ENCODE measurements at places on chromosomes 5 and 9.

DNA sequence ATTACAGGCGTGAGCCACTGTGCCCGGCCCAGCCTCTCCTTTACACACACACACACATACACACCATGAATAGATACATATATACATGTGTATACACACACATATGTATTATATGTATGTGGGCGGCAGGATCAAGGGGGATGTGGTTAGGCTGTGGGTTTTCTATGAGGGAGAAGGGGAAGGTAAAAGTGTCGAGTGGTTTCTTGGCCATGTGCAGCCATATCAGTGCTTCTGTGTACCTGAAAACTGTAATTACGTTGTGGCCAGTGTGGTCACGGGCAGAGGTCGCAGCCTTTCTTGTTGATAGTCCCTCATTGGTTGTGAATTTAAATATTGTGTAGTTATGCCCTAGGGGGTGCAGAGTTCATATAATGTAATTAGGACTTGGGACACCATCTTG lies 16.5 kb downstream of the CDK20 start:
- DNase-seq, result no peak

- DNase-seq, result no peak
Observed at GRCh38 chr5:117667105-117667504, 1092.5 kb upstream of the SEMA6A start.

- DNase-seq, result no peak
Observed at GRCh38 chr5:143271431-143271830, 132.1 kb downstream of the NR3C1 start.

DNA sequence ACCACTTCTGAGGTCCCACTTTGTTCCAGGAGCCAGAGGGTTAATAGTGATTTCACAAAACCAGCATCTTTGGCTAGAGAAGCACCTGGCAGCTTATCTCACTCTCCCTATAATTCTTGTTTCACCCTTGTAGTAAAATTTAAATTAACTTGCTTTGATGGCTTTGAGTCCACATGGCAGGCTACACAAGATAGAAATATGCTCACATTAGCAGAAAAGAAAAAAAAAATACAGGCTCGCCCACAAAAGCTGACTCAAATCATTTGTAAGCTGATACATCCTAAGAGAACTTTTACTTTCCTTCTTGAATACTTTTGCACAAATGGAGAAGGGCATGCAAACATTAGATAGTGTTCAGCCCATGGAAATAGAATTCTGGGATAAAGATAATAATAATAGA lies 36.2 kb downstream of the TNFSF15 start:
- no peak for DNase-seq

GRCh38 chr5:133681896-133682295 lies 69.6 kb upstream of the FSTL4 start:
- DNase-seq, result no peak

- no peak for DNase-seq
Observed at GRCh38 chr9:91245431-91246313, 116.0 kb downstream of the AUH start.

DNA sequence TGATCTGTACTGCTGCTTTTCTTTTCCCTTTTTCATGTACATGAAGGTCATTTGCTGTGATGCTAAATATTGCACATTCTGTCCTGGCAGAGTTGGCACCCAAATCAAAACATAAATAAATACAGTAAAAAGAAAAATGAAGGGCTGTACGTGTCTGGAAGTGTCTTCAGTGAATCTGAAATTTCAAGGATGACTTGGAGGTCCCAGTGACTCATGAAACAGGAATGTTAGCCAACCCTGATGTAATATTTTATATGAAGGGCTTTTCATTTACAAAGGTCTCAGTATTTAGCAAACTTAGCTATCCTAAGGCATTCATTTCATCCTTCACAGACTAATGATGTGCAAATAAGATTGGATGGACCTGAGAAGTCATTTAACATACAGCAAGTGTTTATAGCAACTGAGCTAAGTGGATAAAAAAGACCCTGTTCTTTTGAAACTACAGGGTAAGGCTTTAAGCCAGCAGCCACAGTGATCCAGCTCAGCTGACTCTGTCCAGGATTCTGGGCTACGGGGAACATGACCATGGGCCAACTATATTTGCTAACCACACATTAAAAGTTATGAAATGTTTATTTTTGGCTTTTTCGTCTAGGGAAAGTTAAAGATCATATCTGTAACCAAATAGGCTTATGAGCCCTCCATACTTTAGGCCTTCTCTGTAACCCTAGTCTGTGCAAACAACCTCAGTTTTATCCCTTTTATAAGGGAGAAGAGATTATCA lies 104.0 kb upstream of the DMRTA1 start:
- DNase-seq, result no peak

- no peak for DNase-seq
Observed at GRCh38 chr9:70040376-70040903, 3.2 kb upstream of the MAMDC2 start.

GRCh38 chr5:36059571-36060419 lies 6.9 kb downstream of the UGT3A2 start:
- no peak for DNase-seq

DNA sequence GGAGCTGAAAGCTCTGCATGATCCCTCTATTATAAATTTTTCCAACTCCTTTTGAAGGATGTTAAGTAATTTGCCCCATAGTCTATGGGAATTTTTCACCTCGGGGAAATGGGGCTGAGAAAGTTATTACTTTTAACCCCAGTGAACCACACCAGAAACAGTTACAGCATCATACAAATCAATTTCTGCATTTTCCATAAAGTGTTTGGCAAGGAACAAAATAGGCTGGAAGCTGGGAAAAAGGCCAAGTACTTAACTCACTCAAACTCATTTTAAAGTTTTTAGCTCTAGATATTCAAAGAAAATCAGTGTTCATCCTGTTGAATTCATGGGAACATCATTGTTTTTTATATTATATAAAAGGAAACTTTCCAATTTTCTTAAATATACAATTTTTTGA lies 160.9 kb downstream of the SH3GL2 start:
- DNase-seq, result no peak

- DNase-seq, result peak; percentile 31
Observed at GRCh38 chr9:137156567-137157375, 13.1 kb downstream of the LRRC26 start.

DNA sequence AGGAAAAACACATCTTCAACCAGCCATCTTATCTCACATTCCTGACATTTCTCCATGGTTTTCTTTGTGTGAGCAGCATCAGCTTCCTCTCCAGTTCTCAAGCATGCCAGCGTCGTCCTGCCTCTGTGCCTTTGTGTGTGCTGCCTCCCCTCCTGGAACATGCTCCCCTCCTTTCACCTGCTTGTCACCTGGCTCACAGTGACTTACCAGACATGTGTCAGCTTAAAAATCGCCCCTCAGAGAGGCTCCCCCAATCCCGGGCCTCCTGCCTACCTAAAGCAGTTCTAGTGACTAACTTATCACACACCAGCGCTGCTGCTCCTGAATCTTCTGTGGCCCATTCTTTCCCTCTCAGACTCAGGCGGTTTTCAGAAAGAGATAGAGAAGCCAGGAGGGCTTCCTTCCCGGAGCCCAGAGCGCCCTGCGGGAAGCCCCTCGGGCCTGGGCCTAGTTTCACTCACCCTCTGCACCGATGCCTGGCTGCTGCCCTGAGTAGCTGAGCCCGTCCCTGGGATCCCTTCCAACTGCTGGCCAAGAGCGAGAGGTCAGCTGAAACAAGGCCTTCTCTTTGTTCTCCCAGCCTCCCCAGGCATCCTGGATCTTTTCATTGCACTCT lies 51.1 kb upstream of the MVB12B start:
- no peak for DNase-seq

DNA sequence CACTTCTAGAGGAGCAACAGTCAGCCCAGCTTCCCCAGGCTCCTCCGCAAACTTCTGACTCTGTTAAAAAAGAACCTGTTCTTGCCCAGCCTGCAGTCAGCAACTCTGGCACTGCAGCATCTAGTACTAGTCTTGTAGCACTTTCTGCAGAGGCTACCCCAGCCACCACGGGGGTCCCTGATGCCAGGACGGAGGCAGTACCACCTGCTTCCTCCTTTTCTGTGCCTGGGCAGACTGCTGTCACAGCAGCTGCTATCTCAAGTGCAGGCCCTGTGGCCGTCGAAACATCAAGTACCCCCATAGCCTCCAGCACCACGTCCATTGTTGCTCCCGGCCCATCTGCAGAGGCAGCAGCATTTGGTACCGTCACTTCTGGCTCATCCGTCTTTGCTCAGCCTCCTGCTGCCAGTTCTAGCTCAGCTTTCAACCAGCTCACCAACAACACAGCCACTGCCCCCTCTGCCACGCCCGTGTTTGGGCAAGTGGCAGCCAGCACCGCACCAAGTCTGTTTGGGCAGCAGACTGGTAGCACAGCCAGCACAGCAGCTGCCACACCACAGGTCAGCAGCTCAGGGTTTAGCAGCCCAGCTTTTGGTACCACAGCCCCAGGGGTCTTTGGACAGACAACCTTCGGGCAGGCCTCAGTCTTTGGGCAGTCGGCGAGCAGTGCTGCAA lies 72.8 kb downstream of the NUP214 start:
- no peak for DNase-seq

DNA sequence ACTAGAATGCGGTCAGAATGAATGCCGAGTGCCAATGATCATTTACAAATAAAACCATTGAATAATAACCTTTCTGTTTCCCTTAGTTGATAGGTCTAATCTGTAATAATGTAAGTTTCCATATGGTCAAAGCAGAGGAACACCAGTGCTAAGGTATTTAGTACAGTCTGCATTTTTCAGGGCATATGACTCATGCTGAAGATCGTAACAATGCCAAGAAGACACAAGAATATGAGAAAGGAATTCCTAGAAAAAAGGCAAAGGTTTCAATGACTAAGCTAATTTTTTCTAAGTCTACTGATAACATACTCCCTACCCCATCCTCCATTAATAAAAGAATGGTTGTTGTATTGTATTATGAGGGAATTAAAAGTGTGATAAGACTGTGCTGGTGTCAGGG lies 2.8 kb downstream of the OR1L8 start:
- DNase-seq, result no peak

- DNase-seq, result no peak
Observed at GRCh38 chr9:137218754-137219271, 3.2 kb downstream of the RNF208 start.

DNA sequence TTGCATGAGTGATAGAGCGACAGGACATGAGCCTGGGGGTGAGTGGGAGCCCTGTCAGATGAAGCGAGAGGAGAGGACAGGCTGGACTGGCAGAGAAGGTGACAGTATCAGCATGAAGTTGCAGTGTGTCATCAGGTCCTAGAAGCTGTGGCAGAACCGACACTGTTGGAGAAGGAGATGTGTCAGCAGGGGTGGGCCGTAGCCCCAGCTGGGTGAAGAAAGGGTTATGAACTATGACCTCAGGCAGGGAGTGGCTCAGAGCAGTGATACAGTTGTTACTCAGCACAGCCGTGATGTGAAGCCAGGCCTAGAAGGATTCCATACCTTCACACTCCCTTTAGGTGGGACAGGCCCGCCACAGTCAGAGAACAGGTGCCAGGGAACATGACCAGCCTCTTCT lies 7.6 kb downstream of the PCYOX1L start:
- no peak for DNase-seq

GRCh38 chr9:113931140-113931539 lies 55.0 kb downstream of the ZNF618 start:
- DNase-seq, result no peak

GRCh38 chr5:54401515-54401914 lies 54.0 kb upstream of the HSPB3 start:
- DNase-seq, result no peak

DNA sequence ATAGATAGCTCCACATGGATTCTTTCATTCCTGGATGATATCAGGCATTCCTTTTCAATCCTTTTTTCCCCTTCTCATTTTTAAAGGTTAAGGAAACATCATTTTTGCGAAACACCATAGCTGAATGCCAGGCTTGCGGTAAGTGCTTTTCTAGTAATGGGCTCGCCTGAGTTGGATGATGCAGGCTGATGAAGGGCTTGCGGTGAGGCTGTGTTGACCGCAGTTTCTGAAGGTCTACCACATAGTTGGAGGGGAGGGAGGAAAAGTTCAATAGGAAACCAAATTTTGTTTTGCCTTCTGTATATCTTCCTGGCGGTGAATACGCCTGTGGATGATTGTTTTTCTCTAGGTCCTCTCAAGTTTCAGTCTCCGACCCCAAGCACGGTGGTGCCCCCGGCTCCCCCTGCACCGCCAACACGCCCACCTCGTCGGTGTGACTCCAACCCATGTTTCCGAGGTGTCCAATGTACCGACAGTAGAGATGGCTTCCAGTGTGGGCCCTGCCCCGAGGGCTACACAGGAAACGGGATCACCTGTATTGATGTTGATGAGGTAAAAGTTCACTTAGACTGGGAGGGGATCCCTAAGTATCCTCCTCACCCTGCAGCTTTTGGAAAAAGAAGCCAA lies 24.3 kb downstream of the THBS4 start:
- DNase-seq, result no peak

DNA sequence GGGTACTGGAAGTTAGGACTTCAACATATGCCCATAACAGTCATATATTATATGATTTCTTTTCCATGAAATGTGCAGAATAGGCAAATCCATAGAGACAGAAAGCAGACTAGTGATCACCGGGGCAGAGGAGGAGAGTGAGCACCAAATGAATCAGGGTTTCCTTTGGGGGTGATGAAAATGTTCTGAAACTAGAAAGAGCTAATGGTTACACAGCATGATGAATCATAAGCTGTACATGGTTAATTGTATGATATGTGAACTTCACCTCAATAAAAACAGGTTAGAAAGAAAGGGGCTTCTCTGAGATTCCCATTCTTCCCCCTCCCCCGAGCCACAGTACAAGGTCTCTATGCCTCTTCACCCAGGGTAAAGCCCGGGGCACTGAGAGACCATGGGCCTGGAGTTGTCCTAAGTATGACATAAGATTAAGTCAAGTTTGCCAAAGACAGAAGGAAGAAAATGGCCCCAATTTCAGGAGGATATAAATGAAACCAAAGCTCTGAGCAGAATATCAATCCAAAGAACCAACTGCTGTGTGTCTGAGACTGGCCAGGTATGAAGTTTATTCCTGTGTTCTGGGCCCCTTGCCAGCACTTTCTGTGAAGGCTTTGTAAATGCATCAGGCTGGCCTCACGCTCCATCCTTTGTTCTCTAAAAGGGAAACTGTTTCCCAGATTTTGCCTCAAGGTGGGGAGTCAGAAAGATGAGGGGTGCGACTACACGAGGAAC lies 243.8 kb downstream of the CDK5RAP2 start:
- no peak for DNase-seq

DNA sequence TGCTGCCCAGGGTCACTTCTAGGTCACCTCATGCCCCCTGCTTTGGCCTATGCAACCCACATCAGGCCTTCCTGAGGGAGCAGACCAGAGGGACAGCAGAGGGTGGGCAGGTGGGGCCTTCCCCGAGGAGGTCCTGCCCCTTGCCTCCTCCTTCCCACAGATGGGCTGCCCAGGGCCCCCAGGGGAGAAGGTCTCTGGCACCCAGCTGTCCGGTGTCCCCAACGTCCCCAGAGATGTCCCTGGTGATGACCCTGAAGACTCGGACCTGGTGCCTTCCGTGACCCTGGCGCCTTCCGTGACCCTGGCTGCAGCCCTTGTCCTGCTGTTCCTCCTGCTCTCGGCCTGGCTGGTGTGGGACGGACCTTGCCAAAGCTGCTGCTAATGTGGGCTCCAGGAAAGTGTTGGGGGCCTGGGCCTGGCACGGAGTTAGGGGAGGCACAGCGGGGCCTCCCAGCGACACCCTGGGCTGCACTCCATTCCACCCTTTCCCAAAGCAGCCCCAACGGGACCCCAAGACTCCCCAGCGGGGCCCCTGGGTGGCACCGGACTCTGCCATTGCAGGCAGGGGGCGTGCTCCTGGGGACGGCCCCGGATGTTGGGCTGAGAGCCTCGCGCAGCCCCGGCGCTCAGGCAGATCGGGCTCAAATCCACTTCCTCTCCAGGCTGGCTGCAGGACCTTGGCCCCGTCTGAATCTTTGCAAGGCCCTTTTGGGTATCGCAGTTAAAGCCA lies 6.8 kb upstream of the SLC2A6 start:
- no peak for DNase-seq
